ENCODE measurements at places on chromosomes 3 and 15.
A peak's percentile ranks its signal among the peaks of the same experiment; 100 is the strongest.

- DNase-seq = no peak
Measured at GRCh38 chr15:85785887-85786780, 8.6 kb downstream of the KLHL25 start.

- no peak for DNase-seq
Measured at GRCh38 chr15:47523681-47524475, 193.4 kb upstream of the SEMA6D start.

GRCh38 chr3:13140596-13140995 is 67.4 kb upstream of the IQSEC1 start:
- no peak for DNase-seq

DNA sequence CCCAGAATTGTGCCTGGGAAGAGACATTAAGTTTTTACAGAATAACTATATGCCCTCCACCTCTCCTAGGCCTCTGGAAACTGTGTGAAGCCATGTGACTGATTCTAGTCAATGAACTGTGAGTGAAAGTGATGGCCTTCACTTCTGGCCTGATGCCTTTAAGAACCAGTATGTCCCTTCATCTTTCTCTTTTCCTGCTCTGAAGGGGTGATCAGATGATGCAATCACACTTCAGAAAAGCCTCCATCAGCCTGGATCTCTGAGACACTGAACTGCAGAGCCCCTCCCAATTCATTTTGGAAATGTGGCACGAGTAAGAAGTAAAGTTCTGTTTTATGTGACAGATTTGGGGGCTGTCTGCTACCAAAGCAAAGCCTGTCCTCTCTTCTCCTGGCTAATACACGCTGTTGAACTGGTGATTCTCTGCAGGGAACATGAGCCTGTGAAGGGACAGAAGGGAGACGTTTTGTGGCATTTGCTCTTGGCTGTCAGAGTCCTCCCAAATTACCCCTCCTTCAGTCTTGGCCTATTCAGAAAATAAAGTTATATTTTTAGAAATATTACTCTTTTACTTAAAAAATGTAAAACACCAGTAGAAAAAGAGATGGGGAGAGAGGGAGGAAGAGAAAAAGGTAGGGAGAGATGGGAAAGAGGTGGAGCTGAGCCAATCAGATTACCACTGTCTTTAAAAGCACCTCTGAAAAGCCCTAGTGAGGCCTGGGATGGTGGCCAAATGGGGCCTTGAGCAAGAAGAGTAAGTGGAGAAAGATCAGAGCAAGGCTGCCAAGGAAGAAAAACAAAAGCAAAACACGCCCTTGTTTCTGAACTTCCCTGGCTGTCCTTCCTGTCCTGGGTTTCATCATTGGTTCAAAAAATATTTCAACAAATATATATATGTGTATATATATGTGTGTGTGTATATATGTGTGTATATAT is 40.9 kb upstream of the RYK start:
- no peak for DNase-seq

DNA sequence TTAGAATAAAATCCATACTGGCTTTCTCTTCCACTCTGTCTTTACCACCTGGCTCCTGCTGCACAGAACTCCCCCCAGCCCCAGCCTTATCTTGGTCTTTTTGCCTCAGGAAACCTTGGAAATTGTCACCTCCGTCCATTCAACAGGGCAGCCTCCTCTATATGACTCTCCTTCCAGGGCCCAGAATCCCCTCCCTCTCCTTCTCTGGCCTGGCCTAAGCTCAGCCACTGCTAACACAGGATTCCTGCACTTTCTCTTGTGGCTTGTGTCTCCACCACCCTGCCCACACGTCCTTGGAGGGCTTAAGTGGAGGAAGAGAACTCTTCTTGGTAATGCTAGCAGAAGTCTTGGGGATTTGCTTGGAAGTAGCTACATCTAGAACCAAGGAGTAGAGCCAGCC is 1.5 kb upstream of the IL17RD start:
- no peak for DNase-seq

DNA sequence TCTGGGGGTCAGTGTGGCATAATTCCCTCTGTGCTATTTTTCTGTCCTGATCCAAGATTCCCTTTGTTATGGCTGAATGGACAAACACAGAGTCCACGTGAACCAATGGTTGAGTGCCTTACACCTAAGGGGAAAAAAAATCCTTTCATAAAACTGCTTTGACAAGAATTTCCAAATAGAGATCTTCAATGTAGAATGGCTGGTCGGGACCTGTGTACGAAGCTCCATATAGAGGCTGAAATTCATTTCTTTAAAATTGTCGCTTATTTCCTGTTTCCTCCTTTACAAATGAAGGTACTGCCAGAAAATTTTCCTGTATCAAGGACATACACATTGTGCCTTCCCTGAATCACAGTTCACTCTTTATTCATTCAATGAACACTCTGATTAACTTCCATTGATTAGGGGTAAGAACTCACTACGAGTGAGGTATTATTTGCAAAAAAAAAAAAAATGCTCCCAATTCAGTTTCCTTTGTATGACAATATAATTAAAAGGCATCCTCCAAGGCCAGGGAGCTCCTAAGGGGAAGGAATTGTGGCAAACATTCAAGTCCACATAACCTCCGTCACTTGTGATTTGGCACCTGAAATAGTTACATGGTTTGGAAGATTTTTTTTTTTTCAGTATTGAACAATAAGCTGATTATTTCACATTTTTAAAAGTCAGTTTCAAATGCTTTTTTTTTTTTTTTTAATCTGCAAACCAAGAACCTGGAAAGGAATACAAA is 293.8 kb downstream of the MEX3B start:
- DNase-seq = no peak

GRCh38 chr15:60840703-60841411 is 361.9 kb upstream of the ICE2 start:
- no peak for DNase-seq

- DNase-seq = no peak
Measured at GRCh38 chr3:37620071-37620635, 241.5 kb upstream of the CTDSPL start.

GRCh38 chr15:53072077-53072476 is 281.9 kb upstream of the ONECUT1 start:
- no peak for DNase-seq

- no peak for DNase-seq
Measured at GRCh38 chr3:192905980-192906678, 11.5 kb downstream of the MB21D2 start.

- DNase-seq = no peak
Measured at GRCh38 chr15:40290918-40291574, 8.2 kb upstream of the ANKRD63 start.

- no peak for DNase-seq
Measured at GRCh38 chr3:127775398-127776109, 46.8 kb downstream of the MGLL start.

DNA sequence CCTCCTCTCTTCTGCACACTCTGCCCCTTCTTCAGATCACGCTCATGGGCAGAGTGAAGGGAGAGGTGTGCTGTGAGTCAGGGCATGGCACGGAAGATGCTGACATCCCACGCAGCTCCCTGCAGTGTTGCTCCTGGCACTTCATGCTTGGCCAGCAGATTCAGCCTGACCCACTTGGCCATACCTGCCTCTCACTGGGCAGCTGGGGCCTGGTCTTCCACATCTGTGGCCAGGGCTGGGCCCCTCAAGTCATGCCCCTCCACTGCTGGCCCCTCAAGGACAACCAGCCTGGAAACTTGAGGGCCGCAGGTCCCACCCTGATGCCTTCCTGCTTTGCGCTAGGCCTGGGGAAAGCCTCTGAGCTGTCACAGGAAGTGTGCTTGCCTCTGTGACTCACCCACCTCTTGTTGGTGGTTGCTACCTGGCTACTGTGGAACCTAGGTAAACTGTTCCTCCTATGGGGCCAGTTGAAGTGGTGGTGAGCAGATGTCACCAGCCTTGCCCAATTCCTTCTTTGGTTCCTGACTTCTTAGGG is 48.7 kb downstream of the BSN start:
- DNase-seq = peak; percentile 21

DNA sequence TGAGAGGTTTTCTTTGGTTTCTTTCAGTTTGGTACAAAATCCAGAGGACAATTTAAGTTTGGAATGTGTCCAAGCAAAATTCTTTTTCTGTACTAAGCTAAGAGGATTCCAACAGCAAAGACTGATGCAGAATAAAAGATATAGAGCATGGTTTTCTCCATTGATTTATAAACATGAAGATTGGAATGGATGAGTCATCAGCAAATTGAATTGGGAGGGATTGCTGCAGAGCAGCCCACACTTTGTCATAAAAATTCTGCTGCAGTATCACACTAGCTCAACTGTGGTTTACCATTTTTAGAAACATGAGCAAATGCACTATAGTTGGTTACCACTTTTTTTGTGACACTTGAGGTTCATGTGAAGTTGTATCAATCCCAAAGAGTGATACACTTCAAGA is 16.1 kb upstream of the LARP6 start:
- no peak for DNase-seq

- no peak for DNase-seq
Measured at GRCh38 chr15:23420806-23421575, 26.1 kb downstream of the GOLGA6L2 start.

DNA sequence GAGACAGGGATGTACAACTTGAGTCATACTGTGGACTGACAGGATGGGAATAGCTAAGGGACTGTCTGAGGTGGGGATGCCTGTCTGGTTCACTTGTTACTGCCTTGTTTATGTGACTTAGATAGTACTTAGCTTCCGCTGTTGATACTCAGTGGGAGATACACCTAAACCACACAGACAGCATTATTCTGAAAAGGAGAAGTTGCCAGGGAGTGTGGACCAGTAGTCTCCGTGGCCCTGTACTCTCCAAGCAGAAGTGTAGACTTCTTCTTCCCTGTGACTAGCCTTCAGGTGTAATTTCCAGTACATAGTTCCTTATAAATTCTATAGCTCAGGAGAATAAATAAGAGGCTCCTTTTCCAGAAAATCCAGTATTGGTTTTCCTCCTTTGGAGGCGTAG is 5.1 kb downstream of the HIGD2B start:
- DNase-seq = no peak

Measured in stimulated activated CD4-positive, alpha-beta T cell treated with anti-CD3 and anti-CD28 coated beads, Interleukin-1b, Interleukin-23, amount 100 ng/mL, for 1 hour (primary cell).